ENCODE measurements at places on chromosomes 1 and 21.

- DNase-seq = no peak
Observed at GRCh38 chr1:8943498-8944405, 1.9 kb upstream of the CA6 start.

DNA sequence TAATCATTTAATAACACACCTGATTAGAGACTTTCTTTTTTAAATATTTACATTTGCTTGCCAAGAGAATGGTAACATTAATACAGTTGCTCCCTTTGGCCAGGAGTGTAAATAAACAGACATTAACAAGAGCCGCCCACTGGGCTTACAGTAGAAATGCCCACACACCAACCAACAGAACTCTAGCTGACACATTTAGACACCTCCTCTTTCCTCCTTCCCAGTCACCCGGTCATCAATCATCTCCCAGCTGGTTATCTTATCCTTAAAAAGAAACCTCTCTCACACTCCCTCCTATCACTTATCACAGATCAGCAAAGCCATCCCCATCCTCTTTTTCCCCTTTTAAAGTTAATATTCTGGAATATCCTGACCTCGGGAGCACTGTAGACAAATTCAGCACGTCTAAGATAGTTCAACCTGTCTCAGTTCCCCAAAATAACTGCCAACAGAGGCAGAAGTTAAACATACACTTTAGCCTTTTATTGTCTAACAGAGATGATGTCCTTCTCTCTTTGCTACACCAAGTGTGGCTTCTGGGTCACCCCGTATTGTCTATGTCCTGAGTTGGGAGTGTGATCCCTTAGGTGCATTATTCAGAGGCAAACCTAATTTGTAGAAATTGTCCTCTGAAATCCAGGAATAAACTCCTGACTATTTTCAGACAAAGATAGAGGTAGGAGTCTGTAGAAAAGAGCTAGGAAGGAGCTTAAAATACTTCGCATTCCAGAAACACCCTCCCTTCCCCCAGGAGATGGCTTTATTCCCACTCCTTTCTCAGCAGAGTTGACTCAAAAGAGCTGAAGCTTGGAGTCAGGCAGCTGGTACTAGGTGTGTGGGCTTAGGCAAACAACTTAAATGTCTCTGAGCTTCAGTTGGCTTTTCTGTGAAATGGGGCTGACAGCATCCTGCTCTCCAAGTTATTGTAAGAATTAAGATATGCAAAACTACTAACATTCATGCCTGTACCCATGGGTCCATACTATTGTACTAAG is 8.8 kb downstream of the MYCL start:
- peak; percentile 51 for DNase-seq

DNA sequence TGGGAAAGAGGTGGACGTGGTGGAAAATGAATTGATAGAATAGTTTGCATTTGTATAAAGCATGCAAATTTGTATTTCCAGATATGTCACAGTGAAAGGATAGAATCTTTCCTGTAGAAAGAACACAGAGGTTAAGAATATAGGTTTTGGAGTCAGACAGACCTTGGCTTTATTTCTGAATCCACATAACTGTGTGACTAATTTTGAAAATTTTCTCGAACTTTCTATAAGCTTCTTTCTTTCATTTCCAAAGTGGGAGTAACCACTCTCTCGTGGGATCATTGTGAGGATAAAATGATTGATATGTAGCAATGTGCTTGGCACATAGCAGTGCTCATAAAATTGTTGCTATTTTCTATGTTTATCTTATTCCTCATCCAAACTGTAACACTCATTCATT is 108.8 kb downstream of the DISC1 start:
- no peak for DNase-seq

GRCh38 chr1:26723013-26723991 is 27.5 kb downstream of the ARID1A start:
- no peak for DNase-seq

GRCh38 chr1:37519613-37520012 is 5.0 kb upstream of the MEAF6 start:
- no peak for DNase-seq

- DNase-seq = no peak
Observed at GRCh38 chr1:34379911-34380310, 203.2 kb downstream of the C1orf94 start.

DNA sequence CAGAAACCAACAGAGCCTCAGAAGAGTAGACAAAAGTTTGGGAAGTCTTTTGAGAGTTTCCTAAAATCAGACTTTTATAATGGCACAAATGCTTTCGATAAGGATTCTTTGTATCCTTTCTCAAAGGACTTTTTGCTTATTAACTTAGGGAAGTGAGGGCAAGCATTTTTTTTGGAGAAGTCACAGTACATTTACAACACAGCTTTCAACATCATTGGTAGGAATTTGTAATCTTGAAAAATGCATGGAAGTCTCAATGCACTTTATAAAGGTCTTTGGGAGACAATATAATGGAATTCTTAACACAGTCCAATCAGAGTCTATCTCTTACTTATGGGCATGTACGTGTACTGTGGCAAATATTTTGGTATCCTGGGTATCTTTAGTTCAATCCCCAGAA is 325.8 kb upstream of the NR5A2 start:
- DNase-seq = no peak

Data from A549 (cell line).